Stimulated activated CD8-positive, alpha-beta memory T cell treated with anti-CD3 and anti-CD28 coated beads, Interleukin-4, amount 100 ng/mL, for 1 hour (primary cell): ENCODE measurements at places on chromosomes 2 and 18.

DNA sequence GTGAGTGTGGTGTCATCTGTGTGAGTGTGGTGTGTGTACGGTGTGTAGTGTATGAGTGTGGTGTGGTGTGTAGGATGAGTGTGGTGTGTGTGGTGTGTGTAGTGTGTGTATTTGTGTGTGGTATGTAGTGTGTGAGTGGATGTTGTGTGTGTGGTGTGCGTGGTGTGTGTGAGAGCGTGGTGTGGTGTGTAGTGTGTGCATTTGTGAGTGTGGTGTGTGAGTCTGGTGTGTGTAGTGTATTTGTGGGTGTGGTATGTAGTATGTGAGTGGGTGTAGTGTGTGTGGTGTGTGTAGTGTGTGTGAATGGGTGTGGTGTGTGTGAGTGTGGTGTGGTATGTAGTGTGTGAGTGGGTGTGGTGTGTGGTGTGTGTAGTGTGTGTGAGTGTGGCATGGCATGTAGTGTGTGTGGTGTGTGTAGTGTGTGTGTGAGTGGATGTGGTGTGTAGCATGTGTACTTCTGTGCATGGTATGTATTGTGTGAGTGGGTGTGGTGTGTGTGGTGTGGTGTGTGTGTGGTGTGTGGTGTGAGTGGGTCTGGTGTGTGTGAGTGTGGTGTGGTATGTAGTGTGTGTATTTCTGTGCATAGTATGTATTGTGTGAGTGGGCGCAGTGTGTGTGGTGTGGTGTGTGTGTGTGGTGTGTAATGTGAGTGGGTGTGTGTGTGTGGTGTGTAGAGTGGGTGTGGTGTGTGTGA is 227.8 kb downstream of the BCL2 start:
- no peak for DNase-seq

- no peak for DNase-seq
Observed at GRCh38 chr2:178279142-178279541, 84.8 kb downstream of the OSBPL6 start.

GRCh38 chr18:13438507-13439056 is 220.0 kb downstream of the LDLRAD4 start:
- no peak for DNase-seq

GRCh38 chr2:233319256-233319655 is 11.6 kb downstream of the SAG start:
- no peak for DNase-seq

DNA sequence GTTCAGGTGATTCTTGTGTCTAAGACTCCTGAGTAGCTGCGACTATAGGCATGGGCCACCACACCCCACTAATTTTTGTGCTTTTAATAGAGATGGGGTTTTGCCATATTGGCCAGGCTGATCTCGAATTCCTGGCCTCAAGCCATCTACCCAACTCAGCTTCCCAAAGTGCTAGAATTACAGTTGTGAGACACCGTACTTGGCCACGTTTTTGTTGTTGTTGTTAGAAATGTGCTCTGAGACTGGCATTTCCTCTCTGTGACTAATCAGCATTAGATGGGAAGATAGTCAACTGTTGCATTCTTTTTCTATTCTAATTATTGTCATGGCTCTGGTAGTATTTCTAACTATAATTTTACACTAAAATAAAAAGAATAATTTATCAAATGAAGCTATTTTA is 191.7 kb downstream of the CAMKMT start:
- DNase-seq = no peak

DNA sequence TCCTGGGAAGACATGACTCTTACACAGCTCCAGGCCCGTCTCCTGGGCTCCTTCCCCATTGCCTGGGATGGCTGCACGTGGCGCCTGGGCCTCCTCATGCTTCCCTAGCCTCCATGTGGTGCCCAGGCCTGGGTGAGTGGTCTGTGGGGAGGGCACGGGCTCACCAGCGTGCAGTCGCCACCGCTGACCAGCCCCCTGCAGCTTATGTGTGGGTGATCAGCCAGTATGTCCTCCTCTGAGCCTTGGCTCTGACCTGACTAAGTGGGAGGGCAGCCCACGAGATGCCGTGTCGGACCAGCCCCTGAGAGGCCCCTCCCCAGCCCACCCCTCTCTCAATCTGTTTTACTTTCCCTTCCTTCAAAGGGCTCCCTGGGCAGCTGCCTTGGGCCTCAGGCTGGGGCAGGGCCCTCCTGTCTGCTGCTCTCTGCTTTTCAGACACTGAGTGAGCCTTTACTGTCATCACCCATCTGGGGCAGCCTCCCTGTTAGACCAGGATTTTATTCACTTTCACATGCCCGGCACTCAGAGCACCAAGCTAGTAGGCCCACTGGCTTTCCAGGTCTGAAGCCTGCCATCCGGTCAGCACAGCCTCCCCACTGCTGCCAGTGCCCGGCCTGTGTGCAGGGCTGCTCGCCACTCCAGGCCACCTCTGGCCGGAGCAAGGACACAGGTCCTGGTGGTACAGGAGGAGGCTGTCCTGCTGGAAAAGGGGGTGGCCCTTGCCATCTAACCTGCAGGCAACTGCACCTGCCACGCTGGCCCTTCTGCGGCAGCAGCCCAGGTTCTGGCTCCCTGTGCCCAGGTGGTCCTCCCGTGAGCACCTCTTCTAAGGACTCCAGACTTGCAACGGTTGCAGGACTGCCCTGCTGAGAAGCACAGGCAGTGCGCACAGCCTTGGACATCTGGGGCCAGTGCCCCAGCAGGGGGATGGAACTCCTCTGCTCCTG is 84.9 kb upstream of the HPCAL1 start:
- DNase-seq = no peak

DNA sequence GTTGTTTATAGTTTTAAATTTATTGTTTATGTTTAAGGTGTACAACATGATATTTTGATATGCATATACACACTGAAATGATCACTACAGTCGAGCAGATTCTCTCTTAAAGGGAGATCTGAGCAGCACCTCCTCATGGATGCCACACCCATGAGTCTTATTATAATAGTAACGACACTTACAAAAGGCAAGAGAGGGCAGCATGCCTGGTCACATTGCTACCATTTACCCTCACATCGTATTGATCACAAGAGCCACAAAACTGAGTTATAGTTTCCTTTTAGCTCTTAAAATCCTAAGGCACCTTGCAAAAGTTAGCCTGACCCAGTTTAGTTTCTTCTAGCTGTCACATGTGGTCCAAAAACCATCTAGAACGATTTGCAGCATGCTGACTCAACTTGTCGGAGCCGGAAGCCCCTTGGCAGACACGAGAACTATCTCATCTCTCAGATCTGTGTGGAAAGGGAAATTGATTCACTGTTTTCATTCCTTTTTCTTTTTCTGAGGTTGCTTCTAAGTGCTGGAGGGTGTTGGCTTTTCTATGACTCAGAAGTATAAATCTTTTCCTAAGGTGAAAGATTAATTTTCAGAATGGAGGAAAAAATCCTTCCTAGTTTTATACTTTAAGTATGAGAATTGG is 85.3 kb downstream of the CDC42EP3 start:
- DNase-seq = peak; percentile 26

DNA sequence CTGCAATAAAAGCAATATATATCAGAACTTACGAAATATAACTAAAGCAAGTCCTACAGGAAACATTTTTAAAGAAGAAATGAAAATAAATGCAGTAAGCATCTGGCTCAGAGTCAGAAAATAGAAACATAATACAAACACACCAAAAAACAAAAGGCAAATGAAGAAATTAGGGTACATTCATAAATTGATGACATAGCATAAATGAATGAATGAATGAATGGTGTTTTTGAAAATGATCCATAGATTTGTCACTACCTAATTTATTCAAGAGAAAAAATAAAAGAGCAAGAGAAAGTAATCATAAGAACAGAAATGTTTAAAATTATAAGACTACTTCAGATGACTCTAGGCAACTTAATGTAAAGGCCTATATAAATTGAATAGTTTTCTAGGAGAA is 226.1 kb upstream of the CDH20 start:
- no peak for DNase-seq

GRCh38 chr18:38459131-38459994 is 893.8 kb upstream of the CELF4 start:
- no peak for DNase-seq

GRCh38 chr2:215966274-215966673 is 47.1 kb downstream of the MREG start:
- DNase-seq = no peak

DNA sequence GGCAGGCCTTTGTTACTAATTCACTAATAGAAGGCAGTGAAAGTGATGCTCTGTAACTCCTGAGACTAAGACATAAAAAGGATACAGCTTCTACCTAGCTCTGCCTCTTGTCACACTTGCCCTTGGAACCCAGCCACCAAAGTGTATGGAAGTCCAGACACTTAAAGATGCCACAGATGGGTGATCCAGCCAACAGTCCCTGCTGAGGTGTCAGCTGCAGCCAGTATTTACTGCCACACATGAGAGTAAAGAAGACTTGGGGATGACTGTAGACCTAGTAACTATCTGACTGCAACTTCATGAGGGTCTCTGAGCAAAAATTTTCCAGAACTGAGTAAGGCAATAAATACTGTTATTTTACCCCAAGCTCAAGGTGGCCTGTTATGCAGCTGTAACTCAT is 8.8 kb downstream of the IMMT start:
- DNase-seq = no peak

DNA sequence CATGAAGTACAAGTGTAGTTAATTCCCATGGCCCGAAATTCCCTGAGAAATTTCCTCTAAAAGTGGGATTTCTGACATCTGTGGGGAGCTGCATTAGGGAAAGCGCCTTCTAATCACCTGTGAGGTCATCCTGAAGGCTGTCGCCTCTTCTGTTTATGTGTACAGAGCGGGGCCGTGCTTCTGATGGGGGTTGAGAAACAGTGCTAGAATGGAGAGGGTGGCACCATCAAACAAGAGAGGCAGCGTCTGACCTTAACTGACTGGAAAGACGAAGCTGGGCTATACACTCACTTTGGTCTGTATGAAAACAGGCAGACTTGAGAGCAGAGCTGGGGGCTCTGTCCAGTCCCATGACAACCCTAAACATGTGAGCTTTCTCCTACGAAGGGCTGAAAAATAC is 44.2 kb upstream of the DNMT3A start:
- no peak for DNase-seq

GRCh38 chr2:11827547-11827946 is 81.1 kb downstream of the LPIN1 start:
- no peak for DNase-seq

DNA sequence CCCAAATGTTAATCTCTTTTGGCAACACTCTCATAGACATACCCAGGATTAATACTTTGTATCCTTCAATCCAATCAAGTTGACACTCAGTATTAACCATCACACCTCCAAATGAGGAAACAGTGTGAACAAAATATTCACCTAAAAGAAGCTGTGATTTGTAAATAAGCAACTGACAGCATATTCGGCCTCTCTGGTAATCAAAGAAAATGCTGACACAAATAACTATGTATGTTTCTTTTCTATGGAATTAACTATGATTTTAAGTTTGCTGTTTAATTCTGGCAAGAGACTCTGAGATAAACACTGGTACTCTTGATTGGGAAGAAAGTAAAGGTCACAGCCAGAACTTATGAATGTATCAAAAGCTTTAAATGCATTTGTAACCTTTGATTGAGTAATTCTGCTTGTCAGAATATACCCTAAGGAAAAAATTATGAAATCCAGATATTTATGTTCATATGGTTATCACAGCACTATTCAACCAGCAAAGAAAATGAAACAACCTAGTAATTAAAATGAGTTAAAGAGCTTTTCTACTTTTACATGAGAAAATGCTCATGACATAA is 3.6 kb upstream of the GYPC start:
- DNase-seq = no peak

DNA sequence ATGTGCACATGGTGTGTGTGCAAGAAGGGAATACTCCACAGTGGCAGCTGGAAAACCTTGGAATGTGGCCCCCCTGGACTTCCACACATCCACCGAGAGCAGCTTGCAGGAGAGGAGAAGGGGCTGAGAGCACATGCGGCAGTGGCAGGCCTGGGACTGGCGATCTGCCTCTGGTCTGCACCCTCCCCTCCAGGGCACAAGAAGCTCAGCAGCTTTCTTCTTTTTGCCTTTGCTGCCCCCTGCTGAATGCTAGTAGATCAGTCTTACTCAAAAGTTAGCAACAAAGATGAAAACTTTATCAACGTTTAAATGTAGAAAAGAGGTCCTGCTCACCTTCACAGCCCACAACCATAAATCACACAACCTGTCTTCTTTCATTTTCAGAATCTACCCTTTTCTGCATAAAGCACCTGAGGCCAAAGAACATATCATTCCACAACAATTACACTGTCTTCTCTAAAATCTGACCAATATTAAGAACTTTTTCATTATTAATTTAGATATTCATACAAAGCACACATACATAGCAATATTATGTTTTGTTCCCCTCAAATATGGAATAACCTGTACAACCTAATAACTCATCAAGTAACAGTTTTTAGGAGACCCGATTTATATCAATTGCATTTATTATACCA is 34.6 kb downstream of the TGFBRAP1 start:
- no peak for DNase-seq

- no peak for DNase-seq
Observed at GRCh38 chr18:36376361-36376760, 78.8 kb downstream of the FHOD3 start.

DNA sequence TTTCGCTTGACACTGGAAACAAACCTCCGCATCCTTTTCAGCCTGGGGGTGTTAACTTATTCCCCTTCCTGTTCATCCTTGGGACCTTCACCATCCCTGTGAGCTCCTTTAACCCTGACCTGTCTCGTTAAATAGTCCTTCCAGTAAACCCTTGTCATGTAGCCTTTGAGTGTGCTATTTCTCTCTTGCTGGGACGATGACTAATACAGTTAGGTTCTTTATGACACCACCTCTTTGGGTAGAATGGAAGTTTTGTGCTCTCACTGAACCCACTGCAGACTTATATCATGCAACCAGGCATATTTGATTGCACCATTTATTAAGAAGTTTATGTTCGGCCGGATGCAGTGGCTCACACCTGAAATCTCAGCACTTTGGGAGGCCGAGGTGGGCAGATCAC is 40.5 kb upstream of the GAREM1 start:
- no peak for DNase-seq

- DNase-seq = no peak
Observed at GRCh38 chr2:225458431-225459117, 59.1 kb downstream of the NYAP2 start.
